Nephron progenitor cell (in vitro differentiated cells): ENCODE measurements at places on chromosomes 3 and 15.

GRCh38 chr3:181383760-181384159 lies 328.0 kb upstream of the SOX2 start:
- DNase-seq: no peak

DNA sequence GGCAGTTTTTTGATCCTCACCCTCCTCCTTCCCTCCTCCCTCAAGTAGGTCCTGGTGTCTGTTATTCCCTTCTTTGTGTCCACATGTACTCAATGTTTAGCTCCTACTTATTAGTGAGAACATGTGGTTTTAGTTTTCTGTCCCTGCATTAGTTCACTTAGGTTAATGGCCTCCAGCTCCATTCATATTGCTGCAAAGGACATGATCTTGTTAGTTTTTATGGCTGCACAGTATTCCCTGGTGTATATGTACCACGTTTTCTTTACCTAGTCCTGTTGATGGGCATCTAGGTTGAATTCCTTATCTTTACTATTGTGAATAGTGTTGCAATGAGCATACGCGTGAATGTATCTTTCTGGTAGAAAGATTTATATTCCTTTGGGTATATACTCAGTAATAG lies 61.7 kb upstream of the FGF7 start:
- DNase-seq: no peak

GRCh38 chr3:177438596-177439220 lies 241.4 kb upstream of the TBL1XR1 start:
- DNase-seq: no peak

DNA sequence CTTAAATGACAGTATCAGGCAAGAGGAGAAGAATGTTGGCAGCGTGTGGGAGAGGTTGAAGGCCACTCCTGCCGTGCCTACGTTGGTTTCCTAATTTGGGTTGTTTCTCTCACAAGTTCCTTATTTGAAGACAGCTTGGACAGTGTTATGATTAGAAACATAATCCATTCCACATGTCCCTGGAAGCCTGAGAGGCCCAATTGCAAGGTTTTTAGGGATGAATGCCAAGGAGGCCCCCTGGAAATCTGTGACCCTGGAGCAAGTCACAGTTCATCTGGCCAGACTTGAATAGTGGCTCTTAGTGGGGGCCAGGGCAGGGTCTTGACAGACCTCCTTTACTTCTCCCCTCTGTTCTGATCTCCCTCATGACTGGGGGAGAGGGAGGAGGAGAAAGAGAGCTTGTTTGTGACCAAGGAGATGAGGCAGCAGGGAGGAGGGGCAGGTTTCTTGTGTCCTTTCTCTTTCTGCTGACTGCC lies 584.4 kb upstream of the TBL1XR1 start:
- DNase-seq: no peak

- no peak for DNase-seq
Observed at GRCh38 chr15:49652922-49653321, 32.1 kb downstream of the DTWD1 start.
